DMS153 (cell line): ENCODE measurements at places on chromosomes 1 and 21.
A peak's percentile ranks its signal among the peaks of the same experiment; 100 is the strongest.

- DNase-seq = no peak
These were observed 147.5 kb downstream of the RRAGC start for GRCh38 chr1:38712046-38712445.

DNA sequence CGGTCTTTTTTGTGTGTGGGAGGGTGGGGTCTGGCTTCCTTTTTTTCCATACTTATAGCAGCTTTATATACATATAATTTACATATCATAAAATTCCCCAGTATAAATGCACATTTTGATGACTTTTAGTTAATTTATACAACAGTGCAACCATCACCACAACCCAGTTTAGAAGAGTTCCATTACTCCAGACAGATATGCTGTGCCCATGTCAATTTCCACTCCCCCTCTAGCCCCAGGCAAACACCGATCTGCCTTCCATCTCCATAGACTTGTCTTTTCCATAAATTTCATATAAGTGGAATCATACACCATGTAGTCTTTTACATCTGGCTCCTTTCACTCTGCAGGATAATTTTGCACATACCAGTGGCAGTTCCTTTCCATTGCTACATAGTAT is 139.2 kb upstream of the SYT6 start:
- no peak for DNase-seq

- no peak for DNase-seq
These were observed 44.6 kb downstream of the CD247 start for GRCh38 chr1:167473761-167474160.

DNA sequence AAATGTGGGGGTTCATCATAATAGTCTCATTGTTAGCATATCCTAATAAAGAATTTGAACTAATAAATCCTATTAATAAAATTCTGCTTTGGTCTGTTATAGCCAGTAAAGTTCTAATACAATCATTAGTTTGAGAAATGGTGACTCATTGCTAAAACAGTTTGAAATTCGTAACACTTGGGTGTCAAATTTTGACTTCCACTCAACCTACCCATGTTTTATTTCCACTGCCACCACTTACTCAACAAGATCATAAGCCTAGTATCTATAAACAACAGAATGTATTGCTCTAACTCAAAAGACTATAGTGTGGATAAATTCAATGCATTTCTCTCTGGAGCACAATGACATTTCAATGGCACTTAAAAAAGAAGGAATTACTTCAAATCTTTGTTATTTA is 29.1 kb downstream of the LGALS8 start:
- DNase-seq = no peak

DNA sequence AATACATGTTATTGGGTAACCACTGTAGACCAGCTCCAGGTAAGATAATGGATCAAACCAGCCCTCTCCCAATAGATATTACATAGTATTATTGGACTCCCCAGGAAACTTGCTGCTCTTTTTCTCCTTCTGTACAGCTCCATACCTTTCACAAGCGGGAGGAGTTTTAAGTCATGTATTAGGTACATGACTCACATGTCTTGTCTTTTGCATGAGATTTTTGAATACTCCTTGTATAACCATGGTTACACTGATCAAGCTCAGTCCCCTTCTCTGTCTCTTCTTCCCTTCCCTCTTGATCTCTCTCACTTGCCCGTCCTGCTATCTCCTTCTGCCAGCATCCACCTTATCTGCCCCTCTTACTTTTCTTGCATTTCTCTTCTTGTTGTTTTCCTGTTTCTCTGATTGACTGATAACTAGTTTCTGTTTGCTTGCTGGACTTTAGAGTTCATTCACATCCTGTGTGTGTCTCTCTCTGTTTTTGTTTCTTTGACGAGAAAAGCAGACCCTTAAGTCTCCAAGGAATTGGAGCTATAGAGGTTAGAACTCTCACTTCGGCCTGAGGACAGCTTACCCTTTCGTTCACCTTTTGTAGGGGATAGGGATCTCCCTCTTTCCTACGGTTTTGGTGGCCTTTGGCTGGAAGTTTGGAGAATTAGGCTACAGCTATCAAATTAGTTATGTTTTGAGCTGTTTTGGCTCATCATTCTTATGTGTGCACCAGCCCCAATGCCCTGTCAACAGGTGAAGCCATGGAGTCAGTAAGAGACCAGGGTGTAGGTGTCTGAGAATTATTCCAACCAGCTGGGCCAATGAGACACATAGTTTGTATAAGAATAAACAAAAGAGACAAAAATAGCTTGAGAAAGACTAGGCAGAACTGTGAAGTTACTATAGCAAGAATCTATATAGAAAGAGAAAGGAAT is 49.0 kb upstream of the ASB17 start:
- no peak for DNase-seq

- DNase-seq = no peak
These were observed 38.6 kb downstream of the NFIA start for GRCh38 chr1:61120998-61121397.

DNA sequence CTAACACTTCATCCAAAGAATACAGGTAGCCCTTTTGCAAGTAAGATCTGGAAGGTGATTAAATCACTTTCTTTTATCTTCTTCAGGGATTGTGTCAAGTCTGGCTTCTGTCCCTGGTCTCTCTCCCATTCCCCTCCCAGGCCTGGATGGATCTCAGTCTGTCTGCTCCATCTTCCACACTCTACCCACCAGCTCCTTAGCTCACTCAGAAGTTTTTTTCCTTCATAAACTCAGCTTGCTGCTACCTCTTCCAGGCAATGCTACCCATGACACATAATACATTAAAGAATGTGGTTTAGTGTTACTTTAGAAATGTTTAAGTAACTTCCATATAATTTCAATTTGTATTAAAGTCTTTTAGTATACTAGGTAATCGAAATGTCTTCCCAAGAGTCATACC is 133.1 kb downstream of the AKT3 start:
- DNase-seq = no peak

DNA sequence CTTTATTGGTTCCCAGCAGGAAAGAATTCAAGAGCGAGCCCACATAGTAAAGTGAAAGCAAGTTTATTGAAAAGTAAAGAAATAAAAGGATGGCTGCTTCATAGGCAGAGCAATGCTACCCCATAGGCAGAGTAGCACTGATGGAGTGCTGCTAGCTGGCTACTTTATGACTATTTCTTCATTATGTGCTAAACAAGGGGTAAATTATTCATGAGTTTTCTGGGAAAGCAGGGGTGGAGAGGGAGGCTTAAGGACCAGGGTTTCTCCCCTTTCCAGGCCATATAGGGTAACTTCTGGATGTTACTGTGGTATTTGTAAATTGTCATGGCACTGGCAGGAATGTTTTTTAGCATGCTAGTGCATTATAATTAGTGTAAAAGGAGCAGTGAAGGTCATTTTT is 1271.4 kb downstream of the KCNT2 start:
- DNase-seq = no peak

GRCh38 chr1:90783181-90783580 is 66.1 kb upstream of the BARHL2 start:
- DNase-seq = no peak

GRCh38 chr1:111630567-111630966 is 11.0 kb downstream of the RAP1A start:
- no peak for DNase-seq

DNA sequence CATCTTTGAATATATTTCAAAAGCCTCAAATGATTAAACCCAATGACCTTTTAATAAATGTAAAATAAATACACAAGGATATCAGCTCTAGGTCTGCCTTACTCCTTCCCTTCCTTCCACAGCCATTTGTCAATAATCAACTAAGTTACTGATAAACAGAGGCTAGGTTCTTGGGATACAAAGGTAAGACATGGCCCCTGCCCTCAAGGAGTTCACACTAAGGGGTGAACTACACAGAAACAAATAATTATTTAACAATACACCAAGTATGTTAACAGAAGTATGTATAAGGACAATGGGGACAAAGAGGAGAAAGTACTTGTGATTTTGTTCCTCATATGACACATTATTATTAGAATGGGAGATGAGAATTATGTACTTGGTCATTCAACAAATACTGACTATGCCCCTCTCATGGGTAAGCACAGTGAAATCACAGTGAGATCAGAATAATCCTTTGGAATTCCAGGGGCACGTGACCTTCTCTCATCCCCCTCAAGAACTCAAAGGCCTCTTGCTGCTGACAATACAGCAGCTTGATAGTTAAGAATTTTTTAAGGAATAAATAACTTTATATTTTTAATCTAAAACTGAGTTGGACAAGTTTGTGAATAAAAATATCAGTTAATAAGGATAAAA is 40.2 kb downstream of the ATP1B1 start:
- DNase-seq = no peak

DNA sequence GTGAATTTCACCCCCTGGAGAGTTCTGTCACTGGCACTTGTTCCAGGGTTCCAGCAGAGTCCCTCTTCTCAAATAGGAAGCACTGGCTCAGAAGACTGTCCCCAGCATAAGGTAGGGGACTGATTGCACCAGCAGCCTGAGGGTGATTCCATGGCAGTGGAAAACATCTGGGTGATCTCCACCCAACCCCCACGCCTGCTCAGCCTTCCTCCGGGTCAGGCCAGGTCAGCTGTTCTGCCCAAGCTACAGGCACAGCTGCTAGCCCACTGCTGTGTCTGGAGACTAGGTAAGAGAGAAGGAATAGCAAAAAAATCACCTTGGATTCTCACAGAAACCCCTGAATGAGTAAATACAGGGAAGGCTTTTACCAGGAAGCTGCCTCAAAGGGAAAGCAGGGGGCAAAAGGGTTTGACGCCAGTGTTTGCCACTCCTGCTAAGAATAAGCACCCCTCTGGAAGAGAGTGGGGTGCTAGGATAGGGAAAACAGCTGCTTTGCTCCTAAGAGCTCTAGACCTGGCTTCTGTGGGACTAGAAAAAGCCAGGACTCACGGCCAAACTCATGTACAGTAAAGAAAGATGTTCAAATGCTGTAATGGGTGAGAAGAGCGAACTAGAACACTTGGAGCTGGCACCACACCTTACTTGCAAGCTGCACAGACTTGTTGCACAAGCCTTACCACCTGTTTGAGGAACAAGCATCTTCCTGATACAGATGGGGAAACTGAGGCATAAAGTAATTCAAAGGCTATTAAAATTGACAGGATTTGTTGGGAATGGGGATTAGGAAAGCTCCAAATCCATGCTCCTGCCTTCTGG is 1.0 kb upstream of the DENND2D start:
- DNase-seq = no peak

DNA sequence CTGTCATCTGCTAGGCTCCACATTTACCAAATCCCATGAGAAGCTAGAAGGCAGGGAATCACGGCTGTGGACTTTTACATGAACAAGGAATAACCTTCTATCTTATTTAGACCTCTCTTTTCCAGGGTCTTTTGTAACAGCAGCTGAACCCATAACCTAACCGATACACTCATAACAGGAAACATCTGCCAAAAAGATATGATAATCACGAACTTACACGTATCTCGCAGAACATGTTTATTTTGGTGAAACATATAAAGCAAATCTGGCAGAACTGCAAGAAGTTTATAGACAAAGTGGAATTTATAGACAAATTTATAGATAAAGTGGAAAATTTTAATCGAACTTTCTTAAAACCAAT is 20.4 kb downstream of the TINAGL1 start:
- DNase-seq = no peak

- DNase-seq = no peak
These were observed 149.7 kb upstream of the JUN start for GRCh38 chr1:58933599-58933926.

DNA sequence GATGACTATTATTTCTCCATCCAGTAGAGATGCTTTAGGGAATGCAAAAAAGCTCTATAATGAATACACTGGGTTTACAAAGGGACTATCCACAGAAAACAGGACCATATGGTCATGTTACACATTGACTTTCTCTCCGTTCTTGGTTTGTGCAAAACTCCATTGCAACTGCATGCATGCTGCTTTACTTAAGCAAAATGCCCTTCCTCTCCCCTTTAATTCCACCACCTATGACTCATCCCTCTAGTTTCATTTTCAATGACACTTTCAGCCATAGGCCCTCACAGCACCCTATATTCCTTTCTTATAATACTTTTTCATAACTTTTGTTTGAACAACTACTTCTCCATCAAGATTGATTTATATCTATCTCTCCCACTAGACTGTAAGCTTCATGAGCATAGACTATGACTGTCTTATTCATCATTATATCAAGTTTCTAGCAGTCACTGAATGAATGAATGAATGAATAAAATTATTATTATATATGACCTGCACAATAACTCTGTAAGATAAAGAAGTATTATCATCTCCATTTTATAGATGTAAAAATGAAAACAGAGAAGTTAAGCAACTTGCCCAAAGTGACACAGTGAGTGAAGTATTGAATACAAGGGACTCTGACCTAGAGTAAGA is 248.9 kb downstream of the PLPP3 start:
- no peak for DNase-seq

- DNase-seq = no peak
These were observed 209.0 kb downstream of the LTN1 start for GRCh38 chr21:28783641-28784185.

- peak; percentile 86 for DNase-seq
These were observed 10.1 kb downstream of the VANGL2 start for GRCh38 chr1:160410406-160411005.

DNA sequence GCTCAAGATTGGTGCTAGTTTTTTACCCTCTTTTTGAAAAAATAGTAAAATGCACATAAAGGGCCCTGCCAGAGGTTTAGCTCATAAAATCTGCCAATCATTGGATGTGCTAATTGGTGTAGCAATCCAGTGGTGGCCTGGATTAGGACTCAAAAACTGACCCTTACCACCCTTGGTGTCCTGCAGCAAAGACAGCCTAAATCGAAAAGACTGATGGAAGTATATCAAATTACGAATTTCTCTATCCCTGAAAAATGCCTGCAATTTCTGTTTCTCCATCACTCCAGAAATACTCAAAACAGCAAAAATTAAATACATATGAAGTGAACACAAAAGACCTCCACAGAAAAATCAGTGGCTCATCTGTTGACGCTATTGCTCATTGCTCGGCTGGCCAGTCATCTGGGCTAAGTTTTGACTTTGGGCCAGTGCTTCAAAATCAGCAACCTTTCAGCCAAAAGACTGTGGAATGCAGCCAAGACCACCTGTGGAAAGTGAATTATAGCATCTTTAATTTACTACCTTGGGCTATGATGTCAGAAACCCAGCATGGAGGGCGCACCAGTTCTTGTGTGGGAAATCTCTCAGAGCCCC is 30.0 kb downstream of the WLS start:
- DNase-seq = no peak

GRCh38 chr1:87588495-87588894 is 259.8 kb downstream of the LMO4 start:
- no peak for DNase-seq

- DNase-seq = peak; percentile 73
These were observed 780 bp downstream of the YTHDF2 start for GRCh38 chr1:28737307-28738132.

DNA sequence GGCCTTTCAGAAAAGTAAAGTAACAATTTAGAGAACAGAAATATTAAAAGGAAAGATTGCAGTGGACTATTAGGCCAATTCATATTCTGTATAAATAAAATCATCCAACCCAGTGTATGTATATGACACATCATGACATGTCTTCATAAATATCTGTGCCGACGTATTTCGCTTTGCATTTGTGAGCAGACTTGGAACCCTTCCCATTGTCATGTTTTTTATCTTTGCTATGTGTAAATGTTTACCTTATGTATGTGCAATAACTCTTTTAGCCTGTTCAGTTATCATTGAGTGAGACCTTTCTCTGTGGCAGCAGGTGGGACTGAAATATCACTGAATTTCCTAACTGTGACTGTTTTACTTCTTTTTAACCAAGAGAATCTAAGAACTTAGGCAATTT is 58.0 kb upstream of the FAM3B start:
- DNase-seq = no peak
